ENCODE measurements at places on chromosomes 7 and 10.

DNA sequence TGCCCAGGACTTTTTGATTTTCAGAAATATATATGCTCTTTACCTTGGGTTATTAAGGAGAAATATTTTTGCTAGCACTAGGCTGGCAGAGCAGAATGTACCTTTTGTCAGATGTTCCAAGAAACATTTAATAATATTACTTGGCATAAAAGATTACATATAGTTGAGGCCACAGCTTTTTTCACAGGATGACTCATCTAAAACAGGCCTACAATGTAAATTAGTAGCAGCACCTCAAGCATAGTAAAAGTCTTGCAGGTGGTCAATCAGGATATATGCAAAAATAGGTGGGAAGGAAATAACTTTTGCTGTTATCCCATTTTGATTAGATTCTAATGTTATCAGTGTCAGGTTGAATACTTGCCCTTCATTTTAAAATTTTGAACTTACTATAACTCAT lies 14.9 kb upstream of the ITGB1 start:
- no peak for DNase-seq

GRCh38 chr10:101000127-101000914 lies 713 bp downstream of the LZTS2 start:
- DNase-seq = no peak

GRCh38 chr10:62413652-62414051 lies 39.5 kb downstream of the ZNF365 start:
- DNase-seq = no peak

DNA sequence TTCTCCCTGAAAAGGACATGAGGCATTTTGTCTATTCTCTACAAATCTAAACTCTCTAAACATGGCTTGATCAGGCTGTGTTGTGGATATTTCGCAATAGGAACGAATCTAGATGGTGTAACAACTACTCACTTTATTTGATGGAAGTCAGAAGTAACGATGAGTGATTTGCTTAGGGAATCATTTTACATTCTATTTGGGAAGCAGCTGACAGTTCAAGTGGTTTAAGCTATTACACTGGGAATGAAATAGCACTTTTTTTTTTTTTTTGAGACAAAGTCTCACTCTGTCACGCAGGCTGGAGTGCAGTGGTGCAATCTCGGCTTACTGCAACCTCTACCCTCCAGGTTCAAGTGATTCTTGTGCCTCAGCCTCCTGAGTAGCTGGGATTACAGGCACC lies 44.1 kb downstream of the NPY start:
- DNase-seq = no peak

GRCh38 chr10:23391821-23392220 lies 47.1 kb upstream of the OTUD1 start:
- DNase-seq = no peak

DNA sequence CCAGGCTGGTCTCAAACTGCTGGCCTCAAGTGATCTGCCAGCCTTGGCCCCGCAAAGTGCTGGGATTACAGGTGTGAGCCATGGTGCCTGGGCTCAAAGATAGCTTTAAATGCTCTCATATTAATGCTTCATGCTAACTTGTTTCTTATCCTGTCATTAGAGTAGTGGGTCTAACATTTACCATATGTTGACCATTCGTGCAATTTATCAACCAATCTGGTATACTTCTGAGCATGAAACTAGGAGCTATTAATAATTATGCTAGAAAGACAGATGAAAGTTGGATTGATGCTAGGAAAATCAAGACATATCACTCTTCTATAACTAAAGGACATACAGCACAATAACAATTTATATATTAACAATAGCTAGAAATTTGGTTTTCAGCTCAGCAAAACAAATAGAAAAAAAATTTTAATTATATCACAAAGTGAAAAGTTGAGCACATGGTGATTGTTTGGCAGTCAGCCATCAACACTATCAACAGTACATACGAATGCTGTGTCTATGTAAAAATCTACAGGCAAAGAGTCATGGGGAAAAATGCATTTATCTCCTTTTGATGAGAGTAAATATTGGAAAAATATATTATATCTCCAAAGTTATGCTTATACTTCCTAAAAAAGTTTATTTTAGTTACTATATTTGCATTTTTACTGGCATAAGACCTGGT lies 112.1 kb upstream of the ABCB5 start:
- no peak for DNase-seq

DNA sequence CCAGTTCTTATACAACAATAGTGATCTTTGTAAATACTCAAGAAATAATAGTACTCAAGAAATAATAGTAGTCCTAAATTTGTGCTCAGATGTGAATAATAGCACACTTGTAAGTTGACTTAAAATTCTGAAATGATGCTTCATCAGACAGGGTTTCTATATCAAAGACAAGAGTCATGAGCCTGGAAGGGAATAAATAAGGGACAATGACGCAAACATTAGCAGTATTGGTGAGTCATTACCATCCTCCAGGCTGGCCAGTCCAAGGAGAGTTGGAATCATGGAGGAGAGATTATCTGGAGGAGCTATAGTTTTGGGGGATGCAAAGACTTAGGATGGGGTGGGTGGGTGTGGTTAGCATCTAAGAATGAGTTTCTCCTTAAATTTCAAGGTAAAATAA lies 6.1 kb upstream of the SH3PXD2A start:
- no peak for DNase-seq

DNA sequence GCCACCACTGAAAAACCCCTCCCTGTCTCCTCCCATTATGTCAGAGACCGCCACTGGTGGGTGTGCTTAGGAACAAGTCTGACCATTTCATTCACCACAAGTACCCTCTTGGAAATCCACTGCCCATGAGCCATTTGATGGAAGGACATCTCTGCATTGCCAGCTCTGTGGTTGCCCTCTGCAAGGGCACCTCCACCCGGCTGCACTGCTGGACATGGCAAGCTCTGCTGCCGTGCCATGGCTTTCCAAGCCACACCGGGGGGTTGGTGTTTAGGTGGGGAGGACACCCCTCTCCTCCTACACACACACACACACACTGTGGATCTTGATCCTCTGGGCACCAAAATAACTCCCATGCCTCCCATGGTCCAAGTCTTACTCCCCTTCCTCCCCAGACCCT lies 5.2 kb upstream of the PLXNA4 start:
- no peak for DNase-seq

GRCh38 chr10:132292287-132293200 lies 15.2 kb downstream of the STK32C start:
- DNase-seq = no peak

DNA sequence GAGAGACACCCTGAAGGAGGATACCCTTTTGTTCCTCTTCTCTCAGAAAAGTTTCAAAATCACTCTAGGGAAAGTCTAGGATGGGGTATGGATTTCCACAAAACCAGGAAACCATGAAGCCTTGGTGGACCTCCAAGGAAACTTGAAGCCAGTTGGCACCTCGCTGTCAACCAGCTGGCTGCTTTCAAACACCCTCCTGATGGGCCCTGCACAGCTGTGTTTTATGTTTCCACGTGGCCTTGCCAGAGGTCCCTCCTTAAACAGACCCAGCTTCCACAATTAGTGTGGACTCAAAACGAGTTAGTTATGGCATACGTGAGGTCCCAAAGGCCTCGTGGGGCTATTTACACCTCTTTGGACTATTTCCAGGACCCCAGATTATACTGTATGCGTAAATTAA lies 5.9 kb downstream of the PPP1R3A start:
- DNase-seq = no peak

DNA sequence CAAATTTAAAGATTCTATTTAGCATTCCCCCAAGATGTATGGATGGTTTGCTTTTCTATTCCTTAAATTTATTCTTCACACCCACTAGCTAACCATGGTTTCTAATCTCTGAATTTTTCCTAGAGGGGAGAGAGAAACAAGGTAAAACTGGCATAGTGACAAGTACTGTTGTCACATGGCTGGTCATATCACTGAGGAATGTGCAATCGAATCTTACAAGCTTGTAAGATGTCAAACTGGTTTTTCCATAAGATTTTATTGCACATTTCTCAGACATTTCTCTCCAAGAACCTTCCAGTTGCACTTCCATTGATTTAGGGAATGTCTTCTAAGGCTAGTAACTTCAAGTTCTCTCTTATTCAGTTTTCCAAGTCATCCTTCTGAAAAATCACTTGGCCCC lies 89.8 kb downstream of the MBL2 start:
- no peak for DNase-seq

DNA sequence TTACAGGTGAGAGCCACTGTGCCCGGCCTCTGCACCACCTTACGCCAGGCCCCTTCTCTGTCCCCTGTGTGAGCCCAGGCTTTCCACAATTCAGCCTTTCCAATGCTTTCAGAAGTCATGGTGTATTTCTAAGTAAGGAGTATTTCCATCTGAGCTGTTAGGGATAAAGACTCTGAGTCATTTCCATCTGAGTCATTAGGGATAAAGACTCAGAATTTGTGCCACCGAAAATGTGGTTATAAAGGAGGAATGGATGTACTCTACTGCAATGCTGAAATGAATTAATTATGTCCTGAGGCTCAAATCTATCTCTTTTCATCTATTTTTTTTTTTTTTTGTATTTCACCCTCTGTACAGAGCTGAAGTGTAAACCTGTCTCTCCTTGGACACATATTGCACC lies 84.0 kb downstream of the GATA3 start:
- DNase-seq = no peak

GRCh38 chr10:511849-512191 lies 177.6 kb downstream of the DIP2C start:
- DNase-seq = no peak

DNA sequence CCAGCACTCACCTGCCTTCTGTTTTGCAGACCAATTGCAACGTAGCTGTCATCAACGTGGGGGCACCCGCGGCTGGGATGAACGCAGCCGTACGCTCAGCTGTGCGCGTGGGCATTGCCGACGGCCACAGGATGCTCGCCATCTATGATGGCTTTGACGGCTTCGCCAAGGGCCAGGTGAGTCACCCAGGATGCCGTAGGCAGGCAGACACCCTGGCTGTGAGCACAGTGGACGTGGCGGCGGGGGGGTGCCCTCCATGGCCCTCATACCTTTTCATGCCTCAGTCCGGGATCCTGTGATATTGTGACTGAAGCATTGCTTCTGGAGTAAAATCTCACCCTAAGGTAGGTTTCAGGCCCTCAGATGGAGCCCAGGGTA lies 46.0 kb downstream of the PFKP start:
- no peak for DNase-seq

DNA sequence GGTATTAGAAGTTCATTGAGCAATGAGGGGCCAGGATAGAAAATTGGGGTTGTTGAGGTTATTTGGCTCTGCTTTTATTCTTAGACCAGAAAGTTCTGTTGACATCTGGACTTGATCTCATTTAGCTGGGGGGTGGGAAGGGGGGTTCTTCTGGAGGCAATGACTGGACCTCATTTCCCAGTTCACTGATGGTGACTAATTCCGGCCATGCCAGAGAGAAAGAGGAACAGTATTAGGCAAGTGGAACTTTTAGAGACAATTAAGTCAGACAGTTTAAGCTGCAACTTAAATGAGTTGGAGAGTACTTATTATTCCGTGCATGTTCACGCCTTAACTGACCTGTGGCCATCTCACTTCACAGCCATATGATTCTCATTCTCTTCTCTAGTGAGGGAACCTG lies 512.5 kb downstream of the REEP3 start:
- no peak for DNase-seq

- DNase-seq = no peak
Measured at GRCh38 chr7:157520249-157520648, 183.4 kb downstream of the DNAJB6 start.

GRCh38 chr7:24786941-24787340 lies 29.7 kb upstream of the GSDME start:
- DNase-seq = no peak
